ENCODE measurements at places on chromosomes 11 and 22.

DNA sequence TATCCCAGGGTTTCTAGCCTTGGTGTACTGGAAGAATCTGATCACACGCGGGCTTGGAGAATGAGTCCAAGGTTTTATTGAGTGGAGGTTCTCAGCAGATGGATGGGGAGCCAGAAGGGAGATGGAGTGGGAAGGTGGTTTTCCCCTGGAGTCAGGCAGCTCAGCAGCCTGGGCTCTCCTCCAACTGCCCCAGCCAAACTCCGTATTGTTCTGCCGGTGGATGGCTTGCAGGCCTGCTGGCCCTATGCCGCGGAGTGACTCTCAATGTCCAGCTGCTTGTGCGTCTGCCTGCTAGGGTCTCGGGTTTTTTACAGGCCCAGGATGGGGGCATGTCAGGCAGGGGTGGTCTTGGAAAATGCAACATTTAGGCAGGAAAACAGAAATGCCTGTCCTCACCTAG is 162.4 kb upstream of the LMO1 start:
- DNase-seq: no peak

- DNase-seq: no peak
These were observed 363.6 kb downstream of the BRD1 start for GRCh38 chr22:49464037-49464436.

GRCh38 chr22:36573815-36574363 is 44.9 kb upstream of the EIF3D start:
- DNase-seq: no peak

DNA sequence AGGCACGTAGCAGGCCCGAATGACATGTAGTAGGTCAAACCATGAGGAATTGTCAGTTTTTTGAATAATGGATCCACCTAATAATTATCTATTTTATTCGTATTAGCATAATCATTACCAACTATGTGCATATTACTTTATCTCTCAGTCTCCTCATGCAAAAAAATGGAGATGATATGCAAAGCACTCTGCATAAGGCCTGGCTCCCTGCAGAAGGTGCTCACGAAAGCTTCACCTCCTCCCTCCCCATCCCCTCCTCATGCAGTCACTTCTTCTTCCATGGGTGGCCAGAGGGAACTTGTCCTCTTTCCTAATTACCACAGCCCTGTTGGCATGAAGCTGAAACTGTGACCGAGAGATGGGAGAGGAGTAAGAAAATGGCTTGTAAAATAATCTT is 20.8 kb upstream of the TSKU start:
- no peak for DNase-seq

GRCh38 chr11:20448834-20449233 is 61.3 kb downstream of the PRMT3 start:
- no peak for DNase-seq
